ENCODE measurements at places on chromosomes 16 and 17. TPM values are rescaled to one million over a fixed set of nuclear protein-coding genes. Genes with fewer than 3 reads are reported as not detected.

Gene SERPINF2
- 1.6 TPM for total RNA-seq

Gene TOM1L1
- 61.0 TPM for total RNA-seq

Gene DHRS7B
- 20.0 TPM for total RNA-seq

Gene CES5A
- not detected for total RNA-seq

Gene OTOP3
- total RNA-seq: not detected

Gene KRTAP1-1
- not detected for total RNA-seq

Measured in camera-type eye (tissue), 1 donor.